ENCODE measurements at places on chromosomes 5 and 9.

DNA sequence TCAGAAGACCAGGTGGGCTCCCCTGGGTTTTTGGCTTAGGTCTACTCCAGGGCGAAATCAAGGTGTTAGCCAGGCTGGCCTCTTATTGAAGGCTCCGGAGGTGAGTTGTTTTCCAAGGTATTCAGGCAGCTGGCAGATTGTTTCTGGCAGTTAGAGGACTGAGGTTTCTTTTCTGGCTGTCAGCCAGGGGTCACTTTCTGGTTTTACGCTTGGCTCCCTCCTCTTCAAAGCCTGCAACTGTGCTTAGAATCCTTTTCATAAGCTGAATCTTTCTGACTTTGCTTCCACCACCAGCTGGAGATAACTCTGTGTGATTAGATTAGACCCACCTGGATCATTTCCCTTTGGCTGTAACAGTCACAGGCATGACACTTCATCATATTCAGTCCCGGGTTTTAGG, 24.6 kb downstream of the RFK start:
- no peak for DNase-seq

DNA sequence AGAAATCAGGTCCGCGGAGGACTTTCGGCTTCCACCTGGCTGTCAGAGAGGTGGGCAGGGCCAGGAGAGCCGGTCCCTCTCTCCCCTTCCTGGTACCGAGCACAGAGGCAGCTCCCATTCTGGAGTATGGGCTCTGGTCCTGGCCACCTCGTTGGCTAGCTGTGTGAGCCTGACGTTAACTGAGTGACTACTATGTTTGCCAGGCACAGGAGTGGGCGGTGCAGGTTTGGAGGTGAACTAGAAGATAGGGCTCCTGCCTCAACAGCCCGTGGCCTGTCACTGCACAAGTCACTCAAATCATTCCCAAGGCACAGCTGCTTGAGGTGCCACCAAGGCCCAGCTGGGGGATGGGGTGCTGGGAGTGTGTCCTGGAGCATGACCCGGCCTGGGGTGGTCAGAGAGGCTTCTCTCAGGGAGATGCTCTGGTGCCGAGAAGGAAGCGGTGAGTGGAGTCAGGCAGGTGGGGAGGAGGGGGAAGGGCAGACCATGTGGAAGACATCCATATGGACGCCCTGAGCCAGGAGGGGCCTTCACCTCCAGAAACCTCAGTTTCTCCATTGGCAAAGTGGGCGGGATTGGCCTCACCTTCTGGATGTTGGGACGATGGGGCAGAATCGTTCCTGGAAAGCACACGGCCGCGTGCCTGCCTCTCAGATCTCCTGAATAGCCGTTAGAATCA, 39.5 kb downstream of the NCS1 start:
- no peak for DNase-seq

DNA sequence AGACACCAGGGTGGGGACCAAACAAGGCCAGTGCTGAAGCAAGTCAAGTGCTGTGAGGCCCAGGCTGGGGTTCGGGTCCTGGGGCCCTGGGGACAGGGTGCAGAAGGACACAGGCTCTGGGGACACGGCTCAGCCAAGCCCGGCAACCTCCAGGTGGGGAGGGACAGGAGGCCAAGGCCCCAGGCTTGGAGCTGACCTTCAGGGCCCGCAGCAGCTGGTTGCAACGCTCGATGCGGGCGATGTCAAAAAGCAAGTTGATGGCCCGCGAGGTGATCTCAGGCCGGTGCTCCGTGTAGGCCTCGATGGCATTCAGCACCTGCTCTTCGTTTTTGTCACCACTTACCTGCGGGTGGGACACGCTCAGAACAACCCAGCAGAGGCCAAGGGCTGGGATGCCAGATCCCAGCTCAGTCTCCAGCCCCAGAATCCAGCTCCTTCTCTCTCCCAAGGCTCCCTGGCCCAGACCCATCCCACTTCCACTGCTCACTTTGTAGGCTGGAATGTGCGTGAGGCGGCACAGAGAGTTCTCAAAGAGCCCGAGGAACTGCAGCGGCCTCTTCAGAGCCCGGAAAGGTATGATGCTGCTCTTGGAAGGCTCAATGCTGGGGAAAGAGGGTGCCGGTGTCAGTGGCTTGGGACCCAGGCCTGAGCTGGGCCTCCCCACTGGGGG, 20.7 kb downstream of the ZER1 start:
- DNase-seq: no peak

DNA sequence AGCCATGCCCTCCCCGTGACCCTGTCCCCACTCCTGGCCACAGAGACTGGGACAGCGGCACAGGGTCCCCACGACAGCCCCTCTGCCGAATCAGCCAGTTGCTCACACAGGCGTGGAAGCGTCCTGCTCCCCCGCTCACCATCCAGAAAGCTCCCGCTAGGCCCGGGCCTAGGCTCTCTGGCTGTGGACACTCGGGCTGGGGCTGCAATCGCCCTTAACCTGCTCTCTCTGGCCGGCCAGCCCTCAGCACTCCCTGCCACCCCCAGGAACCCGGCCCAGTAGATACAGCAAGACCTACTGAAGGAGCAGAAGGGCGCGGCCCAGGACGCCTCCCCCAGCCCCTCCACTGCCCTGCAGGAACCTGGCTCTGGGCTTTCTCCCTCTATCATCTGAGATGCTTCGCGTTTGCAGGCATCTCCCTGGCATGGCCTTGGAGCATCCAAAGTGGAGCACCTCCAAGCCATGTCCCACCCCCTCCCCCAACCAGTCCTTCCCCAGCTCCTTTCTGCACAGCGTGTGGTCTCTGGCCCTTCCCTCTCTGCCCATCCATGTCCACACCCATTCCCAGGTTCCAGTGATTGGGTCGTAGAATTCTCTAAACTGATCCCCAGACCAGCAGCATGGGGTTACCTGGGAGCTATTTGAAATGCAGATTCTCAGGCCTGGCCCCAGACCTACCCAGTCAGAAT, 113.7 kb upstream of the LMX1B start:
- DNase-seq: no peak

DNA sequence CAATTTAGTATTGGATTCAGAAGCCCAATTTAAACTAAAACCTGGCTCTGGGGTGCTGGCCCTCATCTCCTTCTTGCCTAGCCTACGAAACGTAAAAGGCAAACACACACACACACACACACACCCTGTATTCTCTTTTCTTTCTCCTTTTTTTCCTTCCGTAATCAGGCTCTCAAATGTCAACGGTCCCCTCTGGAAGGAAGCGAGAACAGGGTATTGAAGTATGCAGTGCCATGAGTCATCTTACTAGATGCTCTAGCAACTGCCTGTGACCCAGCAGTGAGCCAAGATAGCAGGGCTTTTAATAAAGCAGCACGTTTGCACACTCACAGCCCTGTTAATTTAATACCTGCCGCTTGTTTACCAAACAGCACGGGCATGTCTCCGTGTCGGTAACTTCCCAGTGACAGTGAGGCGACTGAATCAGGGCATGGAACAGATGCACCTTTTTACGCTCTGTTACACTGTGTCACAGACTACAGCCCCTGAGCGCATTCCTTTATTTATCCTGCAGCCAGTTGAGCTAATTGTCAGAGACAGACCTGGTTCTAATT, 243.8 kb downstream of the BNC2 start:
- DNase-seq: no peak

- no peak for DNase-seq
These were observed 14.4 kb upstream of the TMOD1 start for GRCh38 chr9:97487107-97487506.

- no peak for DNase-seq
These were observed 170.0 kb upstream of the IRX4 start for GRCh38 chr5:2052687-2053086.

GRCh38 chr5:54720341-54720740, 202.8 kb downstream of the SNX18 start:
- DNase-seq: no peak

DNA sequence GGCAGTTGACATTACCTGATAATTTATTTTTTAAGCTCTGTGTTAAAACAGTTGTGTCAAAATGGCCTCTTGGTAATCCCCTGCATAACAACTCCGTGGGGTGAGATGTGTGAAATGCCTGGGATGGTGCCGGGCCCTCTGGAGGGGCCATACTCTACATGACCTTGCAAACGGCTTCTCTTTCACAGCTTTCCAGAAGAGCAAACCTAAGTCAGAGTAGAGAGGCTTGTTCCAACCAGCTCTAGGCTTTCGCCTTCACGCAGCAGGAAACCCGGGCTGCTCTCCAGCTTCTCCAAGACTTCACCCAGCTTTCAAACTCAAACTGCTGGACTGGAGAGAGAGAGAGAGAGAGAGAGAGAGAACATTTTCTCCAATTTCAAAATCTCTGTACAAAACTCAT, 120.1 kb downstream of the SNX18 start:
- no peak for DNase-seq

DNA sequence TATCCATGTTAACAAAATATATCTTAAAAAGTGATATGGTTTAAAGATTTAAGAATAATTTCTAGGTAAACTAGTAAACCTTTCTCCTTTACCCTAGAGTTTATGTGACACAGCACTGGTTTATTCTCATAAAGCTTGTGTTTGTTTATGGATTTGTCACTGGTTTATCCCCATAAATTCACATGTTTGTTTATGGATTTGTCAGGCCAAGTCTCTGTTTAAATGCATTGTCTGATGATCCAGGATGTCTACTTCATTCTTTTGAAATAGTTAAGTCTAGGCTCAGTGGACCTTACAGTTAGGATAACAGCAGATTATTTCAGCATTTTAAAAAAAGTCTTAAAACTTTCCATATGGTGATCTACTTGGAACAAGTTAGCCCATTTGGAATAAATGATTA, 334.0 kb downstream of the ARRDC3 start:
- DNase-seq: no peak

- no peak for DNase-seq
These were observed 5.2 kb downstream of the DENND1A start for GRCh38 chr9:123924727-123925126.

DNA sequence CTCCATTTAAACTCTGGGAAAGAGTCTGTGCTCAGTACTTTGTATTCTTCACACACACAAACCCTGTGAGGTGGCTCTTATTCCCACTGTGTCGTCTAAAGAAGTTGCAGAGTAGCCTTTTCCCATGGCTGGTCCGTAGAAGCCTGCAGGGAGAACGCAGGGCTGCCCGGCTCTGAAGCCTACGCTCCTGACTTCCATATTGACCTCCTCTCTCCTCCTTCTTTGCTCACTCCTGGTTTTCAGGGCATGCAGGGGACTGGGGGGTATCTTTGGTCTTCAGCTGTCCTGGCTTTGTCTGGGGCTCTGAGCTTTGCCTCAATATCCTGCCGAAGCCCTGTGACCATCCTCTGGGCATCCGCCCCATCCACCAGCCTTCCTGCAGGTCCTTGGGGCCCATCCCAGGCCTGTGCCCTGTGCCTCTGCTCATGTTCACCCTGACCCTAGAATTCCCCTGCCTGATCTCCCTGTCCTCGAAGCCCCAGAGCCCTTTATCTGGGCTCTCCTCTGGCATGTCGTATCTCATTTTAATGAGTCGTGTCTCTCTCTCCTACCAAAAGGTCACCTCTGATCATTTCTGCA, 83.8 kb upstream of the FSTL4 start:
- no peak for DNase-seq

- no peak for DNase-seq
These were observed 58.3 kb downstream of the FGF1 start for GRCh38 chr5:142627383-142628217.
